Stimulated activated naive CD8-positive, alpha-beta T cell treated with anti-CD3 and anti-CD28 coated beads, Interleukin-15, Interleukin-2, amounts not matched to agents 100 U/mL and 50 U/mL, for 24 hours (primary cell): ENCODE measurements at places on chromosomes 4 and X.

- no peak for DNase-seq
These were observed 63.3 kb upstream of the GAB1 start for GRCh38 chr4:143273160-143273917.

GRCh38 chr4:144645631-144646522, at the start of gene HHIP:
Gene HHIP (plus strand): TSS chr4:144646156. CDS start chr4:144646676, 520 bp downstream.
- no peak for DNase-seq

DNA sequence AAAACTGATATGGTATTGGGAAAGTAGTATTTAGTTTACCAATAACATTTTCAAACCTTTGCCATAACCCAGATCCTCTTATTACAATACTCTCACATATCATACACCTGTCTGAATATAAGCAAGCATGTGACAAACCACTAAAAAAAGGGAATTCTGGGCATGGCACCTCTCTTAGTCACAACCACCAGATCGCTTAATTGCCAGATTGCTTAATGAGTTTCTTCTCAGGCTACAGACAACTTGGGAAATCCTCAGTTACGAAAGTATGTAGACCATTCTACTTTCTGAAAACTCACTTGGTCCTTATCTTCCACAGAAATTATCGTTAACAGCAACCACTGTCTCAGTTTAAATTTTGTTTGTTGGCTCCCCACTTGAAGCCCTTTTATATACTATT, 2.1 kb downstream of the NAF1 start:
- DNase-seq = no peak

DNA sequence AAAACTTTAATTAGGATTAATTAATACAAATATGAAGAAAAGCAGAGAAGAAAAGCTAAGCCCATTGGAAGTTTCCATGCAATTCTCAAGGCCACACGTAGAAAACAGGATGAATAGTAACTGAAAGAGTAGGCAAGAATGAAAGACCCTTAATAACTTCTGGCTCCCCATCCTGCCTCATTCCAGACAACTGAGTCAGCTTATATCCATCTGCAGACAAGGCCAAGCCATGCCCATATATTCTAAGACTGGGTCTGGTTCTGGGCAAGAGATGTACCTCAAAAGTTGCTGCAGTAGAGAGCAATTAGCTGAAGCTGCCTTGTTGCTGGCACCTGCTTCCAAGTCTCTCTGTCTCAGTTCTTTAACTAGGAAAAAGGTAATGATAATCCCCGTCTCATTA, 244.1 kb downstream of the GPC3 start:
- DNase-seq = no peak

DNA sequence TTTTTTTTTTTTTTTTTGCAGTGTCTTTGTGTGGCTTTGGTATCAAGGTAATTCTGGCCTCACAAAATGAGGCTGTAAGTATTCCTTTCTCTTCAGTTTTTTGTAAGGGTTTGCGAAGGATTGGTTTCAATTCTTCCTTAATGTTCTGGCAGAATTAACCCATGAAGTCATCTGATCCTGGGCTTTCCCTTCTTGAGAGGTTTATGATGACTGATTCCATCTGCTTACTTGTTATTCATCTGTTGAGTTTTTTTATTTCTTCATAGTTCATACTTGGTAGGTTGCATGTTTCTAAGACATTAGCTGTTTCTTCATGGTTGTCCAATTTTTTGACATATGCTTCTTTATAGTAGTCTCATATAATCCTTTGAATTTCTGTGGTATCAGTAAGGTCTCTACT, 181.4 kb upstream of the PDE5A start:
- no peak for DNase-seq

DNA sequence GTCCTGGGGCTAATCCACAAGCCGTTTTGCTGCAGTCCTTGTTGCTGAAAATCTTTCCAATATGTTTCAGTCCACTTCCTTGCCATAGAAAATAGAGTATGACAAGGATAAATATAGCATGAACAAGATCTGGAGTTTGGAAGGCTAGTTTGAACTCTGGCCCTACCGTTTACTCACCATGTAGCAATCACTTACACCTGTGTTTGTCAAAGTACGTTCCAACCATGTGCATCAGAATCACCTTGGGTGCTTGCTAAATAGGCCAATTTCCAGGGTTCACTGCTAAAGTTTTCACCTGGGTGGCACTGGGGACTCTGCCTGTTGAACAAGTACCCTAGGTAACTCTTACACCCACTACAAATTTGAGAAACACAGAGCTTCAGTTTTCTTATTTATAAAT, 188.9 kb downstream of the ENOX2 start:
- no peak for DNase-seq
